ENCODE measurements at places on chromosomes 7 and 10.
A peak's percentile ranks its signal among the peaks of the same experiment; 100 is the strongest.

DNA sequence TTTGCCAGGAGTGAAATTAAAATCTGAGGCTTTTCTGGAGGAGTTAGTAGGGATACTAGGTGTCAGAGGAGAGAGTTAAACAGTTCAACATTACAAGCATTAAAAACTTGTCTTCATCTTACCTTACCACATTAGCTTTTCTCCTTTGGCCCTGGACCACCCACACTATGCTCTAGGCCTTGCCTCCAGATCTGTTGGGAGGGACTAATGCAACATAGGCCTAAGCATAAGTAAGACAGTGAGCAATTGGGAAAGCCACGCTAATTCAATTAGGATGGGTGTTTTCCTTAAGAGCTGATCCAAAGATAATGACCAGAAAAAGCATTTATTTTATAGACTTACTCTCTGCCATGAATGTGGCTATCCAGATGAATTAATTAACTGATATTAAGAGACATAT is 158.9 kb downstream of the ELMO1 start:
- no peak for DNase-seq

- no peak for DNase-seq
Measured at GRCh38 chr10:96073722-96074121, 30.3 kb downstream of the CCNJ start.

DNA sequence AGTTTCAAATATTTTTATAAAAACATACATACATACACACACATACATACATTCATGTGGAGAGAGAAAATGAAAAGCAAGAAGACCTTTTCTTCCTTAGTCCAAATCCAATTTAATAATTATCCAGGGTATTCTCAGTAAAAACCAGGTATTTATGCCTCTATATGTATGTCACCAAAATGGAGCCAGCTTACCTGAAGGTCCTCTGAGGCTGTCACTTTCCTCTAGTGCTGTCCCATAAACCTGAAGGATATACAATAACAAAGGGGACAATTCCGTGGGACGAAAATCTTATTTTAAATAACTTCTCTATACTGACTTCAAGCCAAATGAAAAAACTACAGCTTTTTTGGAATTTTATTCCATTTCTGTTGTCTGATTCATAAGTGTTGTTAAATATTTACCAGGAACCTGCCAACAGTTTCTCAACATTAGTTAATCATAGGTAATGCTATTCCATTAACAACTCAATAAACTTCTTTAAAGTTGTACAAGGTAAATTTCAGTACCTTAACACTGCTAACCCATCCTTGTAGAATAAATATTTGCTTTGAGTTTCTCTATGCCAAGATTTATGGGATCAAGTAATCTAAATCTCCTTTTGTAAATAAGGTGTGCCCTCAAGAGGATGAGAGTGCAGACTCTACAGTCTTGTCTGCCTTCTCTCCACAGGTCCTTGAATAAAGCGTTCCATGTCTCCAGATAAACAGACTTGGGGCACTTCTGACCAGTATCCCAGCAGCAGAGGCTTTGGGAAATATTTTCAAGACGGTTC is 260.3 kb downstream of the AHR start:
- no peak for DNase-seq

DNA sequence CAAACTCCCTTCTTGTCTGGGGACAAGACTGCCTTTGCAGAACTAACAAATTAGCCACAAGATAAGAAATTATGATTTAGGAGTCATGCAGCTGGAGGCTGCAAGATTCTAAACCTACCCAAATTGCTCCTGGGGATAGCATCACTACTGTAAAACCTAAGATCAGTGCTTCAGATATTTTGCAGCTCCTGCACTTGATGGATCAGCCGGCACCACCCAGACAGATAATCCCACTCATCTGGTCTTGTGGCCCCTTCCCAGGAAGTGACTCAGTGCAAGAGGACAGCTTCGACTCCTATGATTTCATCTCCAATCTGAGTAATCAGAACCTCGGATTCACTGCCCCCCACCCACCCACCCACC is 181.9 kb downstream of the AKR1D1 start:
- no peak for DNase-seq

- no peak for DNase-seq
Measured at GRCh38 chr10:15313843-15314242, 57.2 kb downstream of the FAM171A1 start.

- no peak for DNase-seq
Measured at GRCh38 chr10:117162093-117163060, 24.3 kb upstream of the VAX1 start.

DNA sequence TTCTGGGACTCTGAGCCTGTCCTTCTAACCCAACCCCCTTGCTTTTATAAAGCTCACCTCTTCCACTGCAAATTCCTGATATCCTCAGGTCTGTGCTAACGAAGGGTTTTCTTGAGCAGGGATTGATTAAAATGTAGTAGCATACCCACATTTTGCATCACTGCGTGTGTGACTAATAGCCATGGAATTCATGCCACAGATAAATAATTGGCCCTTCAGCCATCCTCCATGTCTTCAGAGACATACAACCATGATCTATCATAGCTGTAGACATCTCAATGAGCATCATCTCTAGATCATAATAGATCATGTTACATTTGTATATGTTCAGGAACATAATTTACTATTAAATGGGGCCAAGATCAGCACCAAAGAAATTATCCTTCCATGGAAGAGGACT is 990.3 kb downstream of the KCNMA1 start:
- DNase-seq = no peak

DNA sequence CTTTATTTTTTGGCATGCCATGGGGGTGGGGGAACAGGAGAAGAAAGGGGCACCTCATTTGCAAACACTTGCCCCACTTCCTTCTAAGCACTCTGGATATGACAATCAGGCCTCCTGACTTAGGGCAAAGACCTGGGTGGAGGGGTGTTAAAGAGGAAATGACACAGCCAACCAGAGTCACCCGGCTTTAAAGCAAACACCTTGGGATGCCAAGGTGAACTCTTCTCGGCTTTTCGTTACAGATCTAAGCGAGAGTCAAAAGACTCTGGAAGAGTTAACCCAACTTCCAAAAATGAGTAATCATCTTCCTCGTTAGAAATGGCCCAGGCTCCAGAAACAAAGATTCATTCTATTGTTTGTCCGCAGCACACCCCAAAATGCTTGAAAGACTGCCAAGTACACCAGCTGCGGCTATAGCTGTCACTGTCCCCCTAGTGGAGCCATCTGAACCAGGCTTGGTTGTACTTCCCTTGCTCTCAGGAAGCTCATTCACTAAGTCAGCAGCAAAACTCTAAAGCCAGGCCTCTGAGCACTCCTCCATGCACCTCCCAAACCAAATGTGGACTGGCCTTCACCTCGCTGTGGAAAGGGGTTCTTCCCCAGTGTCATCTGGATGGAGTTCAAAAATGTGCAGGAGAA is 24.8 kb downstream of the FAM53B start:
- DNase-seq = peak; percentile 85
